Umbilical cord (tissue), 2 donors: ENCODE measurements at places on chromosomes 16 and 17. TPM values are rescaled to one million over a fixed set of nuclear protein-coding genes. Genes with fewer than 3 reads are reported as not detected.
A peak's percentile ranks its signal among the peaks of the same experiment; 100 is the strongest.

DNA sequence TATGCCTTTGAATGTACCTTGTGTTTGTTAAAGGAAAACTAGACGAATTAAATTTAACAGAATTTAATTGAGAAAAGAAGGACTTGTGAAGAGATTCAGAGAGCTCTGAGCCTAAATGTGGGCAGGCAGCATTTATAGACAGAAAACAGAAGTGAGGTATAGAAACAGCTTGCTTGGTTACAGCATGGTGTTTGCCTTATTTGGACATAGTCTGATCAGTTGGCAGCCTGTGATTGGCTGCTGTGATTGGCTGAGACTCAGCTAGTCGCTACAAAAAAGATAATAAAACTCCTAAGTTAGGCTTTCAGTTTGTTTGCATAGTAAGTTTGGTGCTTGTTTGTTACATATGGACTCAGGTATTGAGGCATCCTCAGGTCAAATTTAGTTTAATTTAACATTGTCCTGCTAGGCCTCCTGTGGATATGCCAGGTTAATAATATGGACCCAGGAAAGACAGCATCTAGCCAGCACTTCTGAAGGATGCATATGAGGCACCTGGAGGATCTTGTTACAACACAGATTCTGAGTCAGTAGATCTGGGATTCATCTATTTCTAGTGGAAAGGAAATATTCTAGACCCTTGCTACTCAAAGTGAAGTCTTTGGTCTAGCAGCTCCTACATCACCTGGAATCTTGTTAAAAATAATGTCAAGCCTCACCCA, 43.4 kb downstream of the SLFN5 start:
- peak; percentile 4 for DNase-seq

GRCh38 chr17:66944351-66945146, 20.0 kb upstream of the CACNG4 start:
- DNase-seq = peak; percentile 74

- no peak for DNase-seq
Measured at GRCh38 chr16:53583401-53583800, 80.4 kb upstream of the AKTIP start.

- no peak for DNase-seq
Measured at GRCh38 chr16:86998196-86999001, 318.8 kb downstream of the C16orf95 start.

TMC5 gene
- 0.96 TPM for total RNA-seq

KRT31 gene
- not detected for total RNA-seq

NACA2 gene
- not detected for total RNA-seq
